WTC11 (cell line): ENCODE measurements at places on chromosomes 3 and 15. TPM values are rescaled to one million over a fixed set of nuclear protein-coding genes. Genes with fewer than 3 reads are reported as not detected.

DNA sequence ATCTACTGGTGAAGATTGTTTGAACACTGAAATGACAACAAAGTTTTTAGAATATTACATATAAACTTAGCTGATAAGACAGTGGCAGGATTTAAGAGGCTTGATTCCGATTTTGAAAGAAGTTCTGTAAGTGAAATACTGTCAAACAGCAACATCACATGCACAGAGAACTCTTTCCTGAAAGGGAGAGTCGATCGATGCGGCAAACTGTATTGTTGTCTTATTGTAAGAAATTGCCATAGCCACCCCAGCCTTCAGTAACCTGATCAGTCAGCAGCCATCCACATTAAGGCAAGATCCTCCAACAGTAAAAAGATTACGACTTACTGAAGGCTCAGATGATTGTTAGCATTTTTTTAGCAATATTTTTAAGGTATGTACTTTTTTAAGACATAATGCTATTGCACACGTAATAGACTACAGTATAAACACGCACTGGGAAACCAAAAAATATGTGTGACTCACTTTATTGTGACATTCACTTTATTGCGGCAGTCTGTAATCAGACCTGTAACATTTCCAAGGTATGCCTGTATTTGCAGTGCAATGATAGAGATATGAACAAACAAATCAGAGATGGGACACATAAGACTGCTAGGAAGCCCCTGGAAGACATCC, 225.6 kb upstream of the UBE2E1 start:
- no peak overlapping the region for H3K4me3 ChIP-seq
- H3K4me1 ChIP-seq: peaks cover 31% of the 10 kb centered on the region
- no peaks in the 10 kb centered on the region for H3K36me3 ChIP-seq
- DNase-seq: no peak
- H3K27me3 ChIP-seq: no peaks in the 10 kb centered on the region

- DNase-seq: no peak
- no peak overlapping the region for H3K27ac ChIP-seq
- H3K4me3 ChIP-seq: no peak overlapping the region
- peaks cover 15% of the 10 kb centered on the region for H3K4me1 ChIP-seq
Measured at GRCh38 chr3:111210003-111210711, 138.5 kb downstream of the NECTIN3 start.

The LMAN1L gene
- not detected in 3 replicates for total RNA-seq

- H3K4me3 ChIP-seq: peak overlapping the region; percentile 75
- peaks cover 16% of the 10 kb centered on the region for H3K4me1 ChIP-seq
- peak overlapping the region; percentile 59 for H3K27ac ChIP-seq
- DNase-seq: peak; percentile 25
- no peaks in the 10 kb centered on the region for H3K27me3 ChIP-seq
Measured at GRCh38 chr15:34318277-34319079, 19.1 kb downstream of the SLC12A6 start.

The FBXL22 gene
- total RNA-seq: 0.46 to 0.73 TPM (median 0.46 TPM) in 3 replicates

DNA sequence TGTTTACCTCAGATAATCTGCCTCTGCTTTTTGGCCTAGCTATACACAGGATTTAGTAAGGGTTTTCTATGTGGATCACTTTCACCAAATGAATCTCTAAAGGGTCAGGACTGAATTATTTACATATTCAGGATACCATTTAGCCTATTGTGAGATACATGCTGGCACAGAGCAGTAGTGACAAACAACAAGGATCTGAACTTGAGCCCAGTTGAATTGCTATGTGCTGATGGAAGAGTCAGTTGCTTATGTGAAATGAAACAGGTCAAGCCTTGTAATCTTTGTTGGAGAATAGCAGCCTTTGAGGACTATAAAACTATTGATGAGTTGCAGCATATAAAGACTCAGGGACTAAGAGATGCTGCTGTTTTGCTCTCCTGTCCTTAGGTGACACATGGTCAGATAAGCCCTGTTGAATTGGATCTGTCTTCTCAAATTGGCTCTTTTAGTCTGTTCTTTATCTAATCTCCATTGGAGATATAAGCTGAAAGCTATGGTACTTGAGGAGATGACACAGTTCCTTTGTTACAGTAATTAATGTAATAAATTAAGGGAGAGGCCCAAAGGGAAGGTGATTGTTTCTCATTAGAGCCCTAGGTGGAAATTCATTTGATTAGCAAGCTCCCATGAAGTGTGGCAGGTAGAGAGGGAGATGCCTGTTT, 30.4 kb downstream of the ZNF609 start:
- no peak overlapping the region for H3K4me3 ChIP-seq
- no peak for DNase-seq

The PIGZ gene
- 0.21 to 0.55 TPM (median 0.37 TPM) in 3 replicates for total RNA-seq

The RTP3 gene
- total RNA-seq: not detected in 3 replicates

The NANOGP8 gene
- total RNA-seq: 1.9 to 2.1 TPM (median 1.9 TPM) in 3 replicates

DNA sequence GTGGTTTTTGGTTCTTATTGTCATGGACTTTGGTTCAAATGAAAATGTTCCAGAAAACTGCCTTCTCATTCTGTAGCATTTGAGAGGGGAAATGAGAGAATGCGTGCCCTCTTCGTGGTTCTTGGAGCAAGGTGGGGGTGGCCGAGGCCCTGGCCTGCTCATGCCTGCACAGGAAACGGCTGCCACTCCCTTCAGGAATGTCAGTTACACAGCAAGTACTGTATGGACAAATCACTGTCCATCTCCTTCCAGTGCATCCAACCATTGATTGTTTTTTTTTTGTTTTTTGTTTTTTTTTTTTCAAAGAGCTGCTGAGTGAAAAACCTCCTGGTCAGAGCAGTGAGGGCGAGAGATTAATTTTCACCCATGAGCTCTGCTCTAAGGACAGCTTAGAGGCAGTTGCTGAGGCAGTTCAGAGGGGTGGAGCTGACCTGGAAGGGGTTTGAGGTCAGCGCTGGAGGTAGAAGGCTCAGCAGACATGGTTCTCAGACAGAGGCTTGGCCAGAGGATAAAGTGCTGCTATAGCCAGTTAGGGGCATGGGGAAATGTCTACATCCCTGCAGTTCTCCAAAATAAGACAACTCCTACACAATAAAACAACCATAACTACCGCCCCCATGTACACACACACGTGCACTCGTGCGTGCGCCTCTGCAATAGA, 20.2 kb upstream of the KIF23 start:
- no peak overlapping the region for H3K4me3 ChIP-seq
- H3K4me1 ChIP-seq: peaks cover 20% of the 10 kb centered on the region
- no peak for DNase-seq

- H3K4me3 ChIP-seq: peak overlapping the region; percentile 85
- peaks cover 34% of the 10 kb centered on the region for H3K4me1 ChIP-seq
- H3K27ac ChIP-seq: peak overlapping the region; percentile 89
- H3K36me3 ChIP-seq: peaks cover 10% of the 10 kb centered on the region
Measured at GRCh38 chr15:63276342-63277037, 915 bp upstream of the APH1B start.

The HYAL3 gene
- total RNA-seq: 2.9 to 3.8 TPM (median 3.2 TPM) in 3 replicates

GRCh38 chr15:28219116-28219515, 102.9 kb downstream of the HERC2 start:
- no peaks in the 10 kb centered on the region for H3K27me3 ChIP-seq
- no peak overlapping the region for H3K27ac ChIP-seq
- no peaks in the 10 kb centered on the region for H3K4me1 ChIP-seq
- peaks cover 43% of the 10 kb centered on the region for H3K36me3 ChIP-seq
- DNase-seq: no peak

- no peaks in the 10 kb centered on the region; the same call in 1 of the 2 replicates for H3K27me3 ChIP-seq
- H3K36me3 ChIP-seq: peaks cover 5% of the 10 kb centered on the region
- H3K4me3 ChIP-seq: no peak overlapping the region
- DNase-seq: no peak
- no peaks in the 10 kb centered on the region for H3K4me1 ChIP-seq
- no peak overlapping the region for H3K27ac ChIP-seq
Measured at GRCh38 chr3:5494905-5495519, 307.5 kb downstream of the EDEM1 start.

- DNase-seq: no peak
- H3K4me3 ChIP-seq: no peak overlapping the region
- peaks cover 21% of the 10 kb centered on the region for H3K4me1 ChIP-seq
- no peaks in the 10 kb centered on the region for H3K36me3 ChIP-seq
- H3K27me3 ChIP-seq: peaks cover 3% of the 10 kb centered on the region
Measured at GRCh38 chr15:66135664-66136063, 117.9 kb downstream of the MEGF11 start.

The EBLN2 gene
- total RNA-seq: 2.3 to 4.3 TPM (median 3.1 TPM) in 3 replicates

The SLC51A gene
- total RNA-seq: 6.9 to 8.4 TPM (median 7.6 TPM) in 3 replicates

- H3K27ac ChIP-seq: no peak overlapping the region
- H3K4me1 ChIP-seq: peaks cover 16% of the 10 kb centered on the region
- no peak for DNase-seq
- H3K4me3 ChIP-seq: no peak overlapping the region
Measured at GRCh38 chr3:171225165-171225564, 198.6 kb upstream of the SLC2A2 start.

- H3K27ac ChIP-seq: no peak overlapping the region
- no peaks in the 10 kb centered on the region for H3K36me3 ChIP-seq
- H3K27me3 ChIP-seq: no peaks in the 10 kb centered on the region
- no peak overlapping the region for H3K4me3 ChIP-seq
- H3K4me1 ChIP-seq: no peaks in the 10 kb centered on the region
Measured at GRCh38 chr3:148309390-148310035, 388.2 kb upstream of the AGTR1 start.

- peaks cover 12% of the 10 kb centered on the region for H3K4me1 ChIP-seq
- no peak for DNase-seq
- H3K27me3 ChIP-seq: no peaks in the 10 kb centered on the region
- H3K27ac ChIP-seq: no peak overlapping the region
- H3K4me3 ChIP-seq: no peak overlapping the region
Measured at GRCh38 chr3:12948371-12948770, 107.0 kb upstream of the RPL32 start.

The POPDC2 gene
- 0.48 to 0.64 TPM (median 0.53 TPM) in 3 replicates for total RNA-seq

GRCh38 chr3:183514021-183514420, 41.5 kb downstream of the KLHL6 start:
- H3K27me3 ChIP-seq: peaks cover 15% of the 10 kb centered on the region

DNA sequence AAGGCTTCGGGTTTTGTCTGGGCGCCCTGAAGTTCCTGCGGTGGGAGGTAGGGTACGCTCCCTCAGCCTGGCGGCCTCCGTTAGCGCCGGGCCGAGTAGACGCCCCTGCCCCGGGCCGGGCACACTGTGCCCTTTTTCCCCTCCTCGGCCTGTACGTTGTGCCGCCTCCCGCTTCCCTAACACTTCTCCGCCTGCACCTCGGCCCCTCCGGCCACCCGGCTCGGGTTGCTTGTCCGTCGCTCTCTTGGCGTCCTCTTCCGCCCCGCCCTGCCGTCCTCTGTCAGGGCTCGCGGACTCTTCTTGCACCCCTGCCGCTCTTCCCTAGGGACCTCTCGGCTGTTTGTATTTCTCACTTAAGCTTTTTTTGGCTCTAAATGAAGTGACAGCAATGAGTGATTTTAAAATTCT, 384 bp downstream of the KNL1 start:
- H3K4me3 ChIP-seq: peak overlapping the region; percentile 92
- H3K27ac ChIP-seq: peak overlapping the region; percentile 100

The CELSR3 gene
- 27.9 to 35.7 TPM (median 32.7 TPM) in 3 replicates for total RNA-seq

DNA sequence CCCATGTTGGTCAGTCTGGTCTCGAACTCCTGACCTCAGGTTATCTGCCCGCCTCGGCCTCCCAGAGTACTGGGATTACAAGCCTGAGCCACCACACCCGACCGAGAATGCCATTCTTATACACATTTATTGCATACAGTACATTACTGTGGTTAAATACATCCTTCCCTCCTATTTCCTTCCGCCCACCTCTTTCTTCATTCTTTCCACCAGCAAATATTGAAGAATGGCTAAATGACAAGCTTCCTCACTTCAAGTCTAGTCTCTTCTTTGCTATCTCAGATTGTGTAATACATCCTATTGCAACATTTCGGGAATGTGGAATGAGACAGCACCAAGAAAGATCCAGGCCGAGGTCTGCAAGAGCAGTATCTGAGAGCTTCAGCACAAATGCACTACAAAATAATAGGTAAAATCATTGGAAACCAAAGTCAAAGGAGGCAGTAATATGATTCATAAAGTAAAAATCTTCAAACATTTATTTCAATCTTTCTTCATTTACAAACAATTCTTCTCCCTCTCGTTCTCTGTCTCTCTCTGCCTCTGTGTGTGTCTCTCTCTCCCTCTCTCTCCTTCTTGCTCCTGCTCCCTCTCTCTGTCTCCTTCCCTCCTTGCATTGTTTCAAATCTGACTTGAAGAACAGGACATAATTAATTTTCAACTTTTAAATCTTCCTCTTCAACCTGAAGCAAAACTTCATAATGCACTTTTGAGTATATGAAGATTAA, 94.7 kb upstream of the TGFBR2 start:
- DNase-seq: no peak
- H3K27ac ChIP-seq: no peak overlapping the region
- no peaks in the 10 kb centered on the region for H3K36me3 ChIP-seq
- no peak overlapping the region for H3K4me3 ChIP-seq

GRCh38 chr3:178295292-178295912, 240.8 kb upstream of the KCNMB2 start:
- H3K36me3 ChIP-seq: no peaks in the 10 kb centered on the region
- no peak overlapping the region for H3K27ac ChIP-seq
- no peak overlapping the region for H3K4me3 ChIP-seq

- no peak overlapping the region for H3K4me3 ChIP-seq
- H3K27me3 ChIP-seq: no peaks in the 10 kb centered on the region
- H3K4me1 ChIP-seq: no peaks in the 10 kb centered on the region; the same call in 1 of the 2 replicates
- no peak overlapping the region for H3K27ac ChIP-seq
- no peaks in the 10 kb centered on the region for H3K36me3 ChIP-seq
- no peak for DNase-seq
Measured at GRCh38 chr3:81602781-81603180, 158.7 kb downstream of the GBE1 start.

GRCh38 chr15:96992817-96993216, 662.3 kb downstream of the NR2F2 start:
- H3K4me1 ChIP-seq: no peaks in the 10 kb centered on the region
- no peak for DNase-seq

- DNase-seq: no peak
- H3K4me3 ChIP-seq: no peak overlapping the region
- H3K27me3 ChIP-seq: no peaks in the 10 kb centered on the region
- H3K4me1 ChIP-seq: peaks cover 22% of the 10 kb centered on the region
- H3K36me3 ChIP-seq: no peaks in the 10 kb centered on the region
Measured at GRCh38 chr3:178851564-178851963, 220.0 kb downstream of the ZMAT3 start.

DNA sequence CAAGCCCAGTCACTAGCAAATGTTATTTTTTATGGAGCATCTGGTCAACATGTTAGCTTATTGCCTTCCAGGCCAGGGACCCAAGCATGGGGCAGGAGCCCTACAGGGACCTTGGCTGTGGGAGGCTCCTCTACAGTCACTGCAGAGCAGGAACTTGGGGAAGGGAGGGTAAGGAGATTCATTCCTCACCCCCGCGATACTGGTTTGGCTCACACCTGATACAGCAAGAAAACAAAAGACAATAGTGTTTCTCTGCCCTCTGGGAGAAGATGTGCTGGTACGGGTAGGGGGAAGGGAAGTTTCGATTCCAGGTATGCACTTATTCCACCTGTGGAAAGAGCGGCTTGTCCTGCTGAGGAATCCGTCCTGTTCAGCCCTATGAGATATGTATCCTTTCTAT, 77.6 kb downstream of the SLC12A8 start:
- H3K4me1 ChIP-seq: peaks cover 3% of the 10 kb centered on the region; the same call in 1 of the 2 replicates
- H3K4me3 ChIP-seq: no peak overlapping the region

The FOXL2NB gene
- 2.2 to 5.1 TPM (median 2.9 TPM) in 3 replicates for total RNA-seq

- H3K27ac ChIP-seq: no peak overlapping the region
- no peak overlapping the region for H3K4me3 ChIP-seq
- H3K27me3 ChIP-seq: no peaks in the 10 kb centered on the region; the same call in 1 of the 2 replicates
- peaks cover 6% of the 10 kb centered on the region; the same call in 1 of the 2 replicates for H3K4me1 ChIP-seq
- DNase-seq: no peak
- H3K36me3 ChIP-seq: no peaks in the 10 kb centered on the region
Measured at GRCh38 chr3:112273536-112273935, 20.5 kb downstream of the SLC9C1 start.
